ENCODE measurements at places on chromosomes 4 and X.

DNA sequence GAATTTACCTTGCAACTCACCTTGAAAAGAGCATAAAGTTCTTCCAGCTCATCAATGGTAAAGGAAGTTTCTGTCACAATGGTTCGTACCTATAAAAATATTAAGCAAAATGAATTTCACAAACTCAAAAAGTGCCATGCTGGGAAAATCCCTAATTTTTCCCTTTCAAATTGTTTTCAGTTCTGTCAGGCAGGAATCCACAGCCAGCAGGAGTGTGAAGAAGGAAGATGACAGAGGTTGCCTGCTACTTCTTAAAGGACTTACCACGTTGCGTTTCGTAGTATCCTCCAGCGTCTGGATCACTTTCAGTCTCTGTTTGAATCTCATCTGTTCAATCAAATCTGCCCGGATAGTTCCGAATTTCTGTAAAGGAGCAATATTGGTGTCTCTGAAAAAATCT is 70.3 kb upstream of the UCP1 start:
- no peak for DNase-seq

DNA sequence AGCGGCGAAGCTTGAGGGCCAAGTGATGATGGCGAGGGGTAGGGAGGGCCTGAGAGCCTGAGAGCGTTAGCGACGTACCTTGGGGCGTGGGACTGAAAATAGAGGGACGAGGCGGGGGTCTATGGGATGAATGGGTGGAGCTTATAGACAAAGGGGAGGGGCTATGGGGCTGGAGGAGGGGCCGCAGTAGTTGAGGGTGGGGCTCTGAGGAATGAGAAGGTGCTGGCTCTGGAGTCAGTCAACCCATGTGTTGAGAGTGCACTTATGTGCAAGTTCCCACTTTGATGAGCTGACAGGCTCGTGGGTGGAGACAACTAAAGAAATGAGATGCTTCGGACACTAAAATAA is 488 bp downstream of the TBC1D25 start:
- DNase-seq: no peak

DNA sequence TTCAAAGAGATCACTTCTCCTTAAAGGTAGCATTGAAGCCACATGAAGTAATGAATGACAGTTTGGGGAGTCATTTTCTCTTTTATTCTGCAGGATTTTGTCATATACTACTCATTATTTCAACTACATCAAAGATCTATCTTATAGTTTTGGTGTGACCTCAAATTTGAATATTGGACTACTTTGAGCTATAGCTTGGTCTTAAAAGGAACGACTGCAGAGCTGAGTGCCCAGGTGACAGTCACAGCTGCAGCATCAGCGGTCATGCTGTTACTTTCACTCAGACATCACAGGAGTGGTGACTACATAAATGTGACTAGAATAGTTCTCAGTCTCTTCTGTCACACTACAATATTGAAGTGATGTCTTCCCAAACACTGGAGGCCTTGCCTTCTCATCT is 10.7 kb upstream of the SPCS3 start:
- no peak for DNase-seq

GRCh38 chr4:53921856-53922255 is 142.5 kb downstream of the CHIC2 start:
- DNase-seq: no peak

- no peak for DNase-seq
These were observed 132.8 kb upstream of the FUNDC1 start for GRCh38 chrX:44675362-44676024.

- no peak for DNase-seq
These were observed 179.4 kb upstream of the CASK start for GRCh38 chrX:42102586-42103282.

- DNase-seq: no peak
These were observed 165.0 kb downstream of the FHIP1A start for GRCh38 chr4:151573945-151574344.

GRCh38 chrX:44401151-44401550 is 57.7 kb upstream of the EFHC2 start:
- no peak for DNase-seq

DNA sequence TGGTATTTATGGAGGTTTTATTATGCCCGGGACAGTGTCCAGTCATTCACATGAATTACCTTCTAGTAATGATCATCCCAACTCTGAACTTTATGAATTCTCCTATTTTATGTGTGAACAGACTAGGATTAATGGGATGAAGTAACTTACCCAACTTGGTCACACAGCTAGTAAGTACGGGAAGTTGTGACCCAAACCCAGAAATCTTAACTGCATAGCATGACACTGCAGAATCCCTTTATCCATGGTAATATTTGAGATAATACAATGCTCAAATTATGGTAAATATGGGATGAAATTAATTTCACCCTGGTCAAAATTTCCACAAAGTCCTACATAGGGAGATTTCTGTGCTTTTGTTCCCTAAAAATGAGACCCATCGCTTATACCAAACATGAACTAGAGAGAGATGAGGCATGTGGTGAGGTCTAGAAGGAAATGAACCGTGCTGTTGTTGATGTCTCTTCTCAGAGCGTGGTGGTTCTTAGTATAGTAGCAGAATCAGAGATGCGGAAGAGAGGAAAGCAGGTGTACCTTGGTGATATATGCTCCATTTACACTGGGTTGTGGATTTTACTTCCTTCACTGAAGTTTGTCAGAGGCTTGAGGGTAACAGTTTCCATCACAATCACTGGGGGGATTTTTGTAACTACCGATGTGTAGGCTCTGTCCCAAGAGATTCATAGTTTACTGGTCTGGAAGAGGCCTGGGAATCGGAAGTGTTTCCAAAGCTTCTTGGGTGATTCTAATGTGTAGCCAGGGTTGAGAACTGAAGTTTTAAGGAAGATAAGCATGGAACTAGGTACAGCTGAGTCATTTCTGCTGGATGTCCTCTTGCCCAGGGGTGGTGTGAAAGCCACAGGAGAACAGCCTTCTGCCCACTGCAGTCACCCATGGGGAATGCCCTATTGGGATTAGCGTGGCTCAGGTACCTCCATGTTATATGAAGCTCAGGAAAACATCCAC is 30.2 kb upstream of the FAM9C start:
- DNase-seq: no peak

DNA sequence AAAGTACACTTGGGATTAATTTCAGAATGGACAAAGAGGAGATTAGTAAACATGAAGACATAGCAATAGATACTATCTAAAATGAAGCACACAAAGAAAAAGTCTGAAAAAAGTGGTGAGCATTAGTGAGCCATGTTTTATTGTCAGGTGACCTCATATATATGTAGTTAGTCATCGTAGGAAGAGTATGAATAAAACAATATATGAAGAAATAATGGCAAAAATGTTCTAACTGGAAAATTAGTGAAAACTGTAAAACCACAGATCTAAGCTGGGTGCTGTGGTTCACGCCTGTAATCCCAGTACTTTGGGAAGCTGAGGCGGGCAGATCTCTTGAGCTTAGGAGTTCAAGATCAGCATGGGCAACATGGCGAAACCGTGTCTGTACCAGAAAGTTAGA is 67.9 kb downstream of the RBPJ start:
- DNase-seq: no peak

DNA sequence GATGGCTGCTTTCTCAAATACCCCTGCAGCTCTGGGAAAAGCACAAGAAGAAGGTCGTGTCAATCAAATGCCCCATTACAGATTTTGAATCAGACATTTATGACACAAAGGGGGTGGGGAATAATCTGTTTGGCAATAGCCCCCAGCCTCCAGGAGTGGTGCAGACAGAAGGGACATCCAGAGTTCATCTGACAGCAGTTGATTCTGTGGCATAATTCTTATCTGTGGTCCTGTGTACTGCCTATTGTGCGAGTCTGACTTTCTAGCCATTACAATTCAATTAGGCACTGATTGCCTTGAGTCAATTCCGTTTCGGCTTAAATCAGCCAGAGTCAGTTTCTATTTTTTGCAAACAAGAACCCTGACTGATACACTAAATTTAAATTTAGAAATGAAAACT is 28.6 kb upstream of the DCLK2 start:
- DNase-seq: no peak

DNA sequence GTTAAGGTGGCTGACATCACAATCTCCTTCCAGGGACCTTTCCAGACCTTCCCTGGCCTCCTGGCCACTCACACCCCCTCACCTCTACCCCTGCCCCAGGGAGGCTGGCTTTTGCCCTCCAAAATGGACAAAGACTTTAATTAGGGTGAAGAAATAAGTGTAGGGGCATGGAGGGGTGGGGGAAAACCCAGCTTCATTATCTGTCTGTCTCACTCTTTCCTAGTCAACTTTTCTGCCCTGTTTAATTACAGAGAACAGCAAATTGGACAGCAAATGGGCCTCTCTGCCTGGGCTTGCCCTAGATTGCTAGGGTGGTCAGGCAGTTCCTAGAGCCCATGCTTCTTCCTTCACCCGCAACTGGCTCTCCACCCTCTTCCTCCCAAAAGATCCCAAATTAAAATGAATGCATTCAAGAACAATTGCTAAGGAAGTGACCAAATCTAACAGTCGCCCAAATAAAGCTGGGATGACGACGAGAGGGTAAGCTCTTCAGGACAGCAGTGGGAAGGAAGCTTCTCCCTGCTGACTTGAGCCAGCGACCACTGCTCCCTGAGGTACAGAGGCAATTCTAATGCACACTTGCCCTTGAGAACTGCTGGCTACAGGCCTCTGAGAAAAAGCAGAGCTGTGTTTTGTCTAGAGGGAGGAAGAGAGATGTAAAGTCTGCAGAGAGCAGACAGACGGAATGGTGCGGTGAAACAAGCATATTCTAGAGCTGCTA is 12.4 kb downstream of the RAI2 start:
- no peak for DNase-seq
